Prostate gland (tissue), 2 donors: ENCODE measurements at places on chromosomes 5 and 9.

- DNase-seq = no peak
These were observed 270.1 kb downstream of the HSPA4 start for GRCh38 chr5:133321833-133322420.

- no peak for DNase-seq
These were observed 258.3 kb upstream of the NR4A3 start for GRCh38 chr9:99563364-99563763.

DNA sequence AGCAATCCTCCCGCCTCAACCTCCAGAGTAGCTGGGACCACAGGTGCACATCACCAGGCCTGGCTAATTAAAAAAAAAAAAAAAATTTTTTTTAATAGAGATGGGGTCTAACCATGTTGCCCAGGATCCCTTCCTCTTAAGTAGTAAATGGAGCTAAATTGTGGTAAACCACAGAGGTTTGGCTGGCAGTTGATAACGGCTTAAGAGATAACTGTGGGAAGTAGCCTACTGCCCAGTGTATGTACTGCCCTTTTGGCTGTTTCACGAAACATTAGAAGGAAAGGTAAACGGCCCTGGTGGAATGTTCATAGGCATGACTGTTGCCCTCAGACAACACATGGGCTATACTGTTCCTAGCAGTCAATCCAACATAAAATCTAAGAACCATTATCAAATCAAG lies 44.4 kb downstream of the HMGCR start:
- no peak for DNase-seq

GRCh38 chr5:166722939-166723338 lies 1568.5 kb upstream of the WWC1 start:
- DNase-seq = no peak

DNA sequence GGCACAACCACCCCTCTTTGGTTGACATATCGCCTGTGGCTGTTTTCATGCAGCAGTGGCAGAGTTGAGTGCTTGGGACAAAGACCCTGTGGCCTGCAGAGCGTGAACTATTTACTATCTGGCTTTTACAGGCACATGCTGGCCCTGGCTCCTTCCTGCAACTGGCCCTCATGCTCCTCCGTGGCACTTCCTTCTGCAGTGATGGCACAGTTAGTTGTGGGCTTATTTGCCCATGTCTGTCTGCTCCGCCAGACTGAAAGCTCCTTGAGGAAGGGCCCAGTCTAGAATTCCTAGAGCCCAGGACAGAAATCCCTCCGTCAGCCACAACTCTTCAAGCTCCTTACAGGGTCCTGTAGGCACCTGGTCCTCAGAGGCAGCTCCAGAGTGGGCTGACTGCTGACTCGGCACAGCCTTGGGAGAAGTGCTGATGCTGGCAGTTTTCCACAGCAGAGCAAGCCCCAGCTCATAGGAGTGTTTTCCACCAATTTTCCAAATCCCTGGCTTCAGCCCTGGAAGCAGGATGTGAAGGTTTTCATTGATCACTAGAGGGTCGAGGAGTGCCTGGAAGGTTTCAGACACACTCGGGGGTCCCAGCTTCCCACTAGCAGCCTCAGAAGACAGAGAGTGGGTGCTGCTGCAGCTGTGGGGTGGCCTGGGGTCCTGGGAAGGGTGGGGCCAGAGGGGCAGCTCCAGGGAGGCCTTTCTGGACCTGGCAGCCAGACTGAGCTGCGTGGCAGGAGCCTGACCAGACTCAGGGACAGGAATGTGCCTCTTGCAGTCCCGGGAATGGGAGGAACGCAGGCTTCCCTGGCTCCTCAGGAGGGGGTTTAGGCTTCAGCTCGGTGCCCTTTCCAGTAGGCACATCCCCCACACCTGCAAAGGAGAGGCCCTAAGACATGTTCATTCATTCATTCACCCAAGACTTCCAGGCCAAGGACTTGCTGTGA lies 56.5 kb upstream of the ANGPTL2 start:
- DNase-seq = peak; percentile 32

DNA sequence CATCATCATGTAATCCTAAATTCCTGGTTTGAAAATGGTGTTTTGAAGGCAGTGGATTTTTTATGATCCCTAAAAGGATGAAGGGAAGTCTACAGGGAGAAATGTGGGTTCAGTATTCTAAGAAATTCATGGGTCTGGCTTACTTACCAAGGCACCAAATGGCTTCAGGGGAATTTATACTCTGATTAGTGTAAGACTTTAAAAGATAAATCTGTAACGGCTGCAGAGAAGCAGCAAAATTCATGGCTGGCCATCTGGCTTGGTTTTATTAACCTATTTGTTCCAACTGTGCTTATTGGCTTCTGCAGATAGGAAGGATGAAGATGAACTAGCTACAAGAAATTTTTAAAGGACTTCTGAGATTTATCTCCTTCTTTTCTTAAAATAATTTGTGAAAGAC lies 222.8 kb downstream of the TENT4A start:
- no peak for DNase-seq

DNA sequence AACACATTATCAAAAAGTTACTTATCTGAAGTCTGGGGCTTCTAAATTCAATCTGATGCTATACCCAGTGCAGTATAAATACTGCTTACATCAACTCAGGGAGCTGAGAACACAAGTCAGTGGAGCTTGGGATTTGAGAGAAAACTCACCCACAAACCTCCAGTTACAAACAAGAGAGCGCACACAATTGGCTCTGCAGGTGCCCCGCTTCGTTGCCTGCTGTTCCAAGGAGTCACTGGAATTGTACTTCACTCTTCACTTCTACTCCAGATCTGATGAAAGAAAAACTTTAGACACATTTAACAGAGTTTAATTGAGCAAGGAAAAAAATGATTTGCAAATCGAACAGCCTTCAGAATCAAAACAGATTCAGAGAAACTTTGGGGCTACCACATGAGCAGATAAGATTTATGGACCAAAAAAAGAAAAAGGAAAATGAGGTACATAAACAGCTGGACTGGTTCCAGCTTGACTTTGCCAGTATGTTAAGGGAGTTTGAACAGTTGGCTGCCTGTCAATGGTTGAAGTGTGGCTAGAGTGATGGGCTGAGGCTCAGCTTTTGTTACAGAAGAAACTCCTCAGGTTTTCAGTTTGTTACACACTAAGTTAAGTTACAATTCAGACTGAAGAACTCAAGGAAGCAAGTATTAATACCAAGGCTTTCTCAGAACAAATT lies 156.6 kb downstream of the AOPEP start:
- DNase-seq = no peak

DNA sequence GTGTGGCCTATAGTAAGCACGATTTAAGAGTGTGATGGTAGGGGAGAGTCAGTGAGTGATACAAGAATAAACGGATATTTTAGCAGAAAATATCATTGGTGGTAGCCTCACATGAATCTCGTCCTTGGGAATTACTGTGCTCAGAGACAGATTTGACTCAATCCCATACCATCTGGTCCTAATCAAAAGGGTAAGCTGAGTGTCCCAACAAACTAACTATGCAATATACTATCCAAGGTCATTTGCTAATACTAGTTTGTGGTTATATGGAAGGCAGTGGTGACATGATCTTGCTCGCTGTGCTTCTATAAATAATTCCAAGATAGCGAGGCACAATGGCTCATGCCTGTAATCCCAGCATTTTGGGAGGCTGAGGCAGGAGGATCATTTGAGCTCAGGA lies 103.2 kb downstream of the TRPM6 start:
- DNase-seq = no peak

GRCh38 chr9:136626740-136627642 lies 35.7 kb upstream of the EGFL7 start:
- no peak for DNase-seq

DNA sequence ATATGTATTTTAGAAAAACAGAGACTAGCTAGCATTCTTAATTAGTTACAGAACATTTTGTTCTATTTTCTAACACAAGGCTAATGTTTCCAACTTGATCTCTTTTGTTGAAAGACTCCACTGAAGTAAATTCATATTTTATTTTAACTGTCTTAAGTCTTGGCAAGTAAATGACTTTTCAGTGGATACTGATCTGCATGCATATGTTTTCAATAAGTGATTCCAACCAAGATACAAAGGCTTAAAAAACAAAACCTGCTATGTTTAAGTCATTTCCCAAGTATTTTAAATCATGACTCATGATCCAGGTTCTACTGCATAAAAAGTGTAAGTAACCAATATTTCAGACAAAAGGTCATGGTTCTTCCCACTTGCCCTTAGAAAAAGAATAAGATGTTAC lies 5.7 kb downstream of the CDO1 start:
- DNase-seq = no peak

- no peak for DNase-seq
These were observed 61.6 kb upstream of the C9orf72 start for GRCh38 chr9:27634879-27635278.

DNA sequence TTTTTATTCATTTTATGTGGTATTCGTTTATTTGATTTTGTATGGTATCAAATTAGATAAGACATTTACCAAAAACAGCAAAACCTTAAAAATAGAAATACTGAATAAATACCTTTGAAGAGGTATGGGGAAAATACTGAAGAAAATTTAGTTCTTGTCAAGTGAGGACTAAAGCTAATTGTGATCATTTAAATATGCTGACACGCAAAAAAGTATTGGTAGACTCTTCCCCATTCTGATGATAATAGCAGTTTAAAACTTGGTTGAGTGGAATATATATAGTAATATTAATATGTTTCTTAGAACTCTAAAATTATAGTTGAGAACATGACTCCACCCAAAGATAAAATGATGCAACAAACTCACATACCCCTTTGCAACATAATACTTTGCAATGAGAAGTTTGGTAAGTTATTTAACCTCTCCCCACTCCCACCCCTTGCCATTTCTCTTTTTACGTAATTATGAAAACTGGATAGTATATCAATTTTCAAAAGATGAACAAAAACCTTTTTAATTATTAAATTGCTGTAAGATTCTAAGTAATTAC lies 30.1 kb upstream of the SNX24 start:
- no peak for DNase-seq

DNA sequence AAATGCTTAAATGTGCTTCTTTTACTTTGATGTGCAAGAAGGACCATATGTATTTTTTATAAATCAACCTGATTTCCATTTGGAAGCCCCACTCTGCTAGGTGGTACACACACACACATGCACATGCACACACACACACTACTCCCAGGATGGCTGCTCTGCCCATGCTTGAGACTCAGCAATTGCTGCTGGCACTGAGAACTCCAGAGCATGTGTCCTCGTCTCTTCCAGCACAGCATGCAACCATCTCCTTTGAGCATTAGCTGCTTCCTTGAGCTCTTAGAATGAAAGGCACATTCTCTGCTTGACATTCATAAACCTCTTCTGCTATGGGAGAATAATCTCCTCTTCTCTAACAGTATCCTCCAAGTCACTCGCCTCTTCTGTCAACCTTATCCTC lies 115.9 kb downstream of the FEM1C start:
- no peak for DNase-seq

DNA sequence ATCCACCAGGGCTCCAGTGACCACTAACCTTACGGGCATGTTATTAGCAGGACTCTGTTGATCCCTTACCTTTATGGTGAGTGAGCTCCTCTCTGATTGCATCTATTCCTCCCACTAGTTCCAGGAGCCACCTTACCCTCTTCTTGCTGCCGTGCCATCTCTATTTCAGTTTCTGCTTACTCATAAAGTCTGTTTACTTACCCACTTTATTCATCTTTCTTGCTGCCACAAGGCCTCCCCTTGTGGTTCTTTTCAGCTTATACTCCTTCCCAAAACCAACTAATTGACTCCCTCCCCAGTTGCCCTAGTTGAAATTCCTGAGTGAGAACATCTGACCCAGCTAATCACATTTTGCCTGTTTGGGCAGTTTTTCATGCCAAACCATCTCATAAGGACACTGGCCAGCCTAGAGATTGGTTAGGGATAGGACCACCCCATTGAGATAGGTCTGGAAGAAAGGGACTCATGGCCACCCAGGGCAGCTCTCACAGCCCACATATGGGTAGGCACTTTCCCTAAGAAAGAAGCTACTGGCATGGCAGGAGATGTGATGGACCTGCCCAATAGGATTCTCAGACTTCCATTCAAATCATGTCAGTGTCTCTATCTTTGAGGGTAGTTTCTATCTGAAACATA lies 412.7 kb downstream of the EFNA5 start:
- DNase-seq = no peak
